Activated CD8-positive, alpha-beta memory T cell treated with anti-CD3 and anti-CD28 coated beads for 1 hour (primary cell): ENCODE measurements at places on chromosomes 13 and 19.

DNA sequence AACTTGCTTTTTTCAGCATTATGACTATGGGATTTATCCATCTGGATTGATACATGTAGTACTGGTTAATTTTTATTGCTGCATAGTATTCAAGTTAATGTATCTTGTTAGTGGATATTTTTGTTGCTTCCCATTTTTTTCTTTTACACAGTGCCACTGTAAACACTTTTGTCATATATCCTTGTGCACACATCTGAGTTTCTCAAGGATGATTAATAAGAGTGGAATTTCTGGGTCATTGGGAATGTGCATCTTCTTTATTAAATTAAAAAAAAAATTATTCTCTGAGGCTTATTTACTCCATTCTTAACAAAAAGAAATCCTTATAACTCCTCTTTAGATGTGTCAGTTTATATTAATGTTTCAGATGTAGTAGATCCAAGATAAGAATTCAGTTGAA lies 27.3 kb downstream of the B3GLCT start:
- no peak for DNase-seq

DNA sequence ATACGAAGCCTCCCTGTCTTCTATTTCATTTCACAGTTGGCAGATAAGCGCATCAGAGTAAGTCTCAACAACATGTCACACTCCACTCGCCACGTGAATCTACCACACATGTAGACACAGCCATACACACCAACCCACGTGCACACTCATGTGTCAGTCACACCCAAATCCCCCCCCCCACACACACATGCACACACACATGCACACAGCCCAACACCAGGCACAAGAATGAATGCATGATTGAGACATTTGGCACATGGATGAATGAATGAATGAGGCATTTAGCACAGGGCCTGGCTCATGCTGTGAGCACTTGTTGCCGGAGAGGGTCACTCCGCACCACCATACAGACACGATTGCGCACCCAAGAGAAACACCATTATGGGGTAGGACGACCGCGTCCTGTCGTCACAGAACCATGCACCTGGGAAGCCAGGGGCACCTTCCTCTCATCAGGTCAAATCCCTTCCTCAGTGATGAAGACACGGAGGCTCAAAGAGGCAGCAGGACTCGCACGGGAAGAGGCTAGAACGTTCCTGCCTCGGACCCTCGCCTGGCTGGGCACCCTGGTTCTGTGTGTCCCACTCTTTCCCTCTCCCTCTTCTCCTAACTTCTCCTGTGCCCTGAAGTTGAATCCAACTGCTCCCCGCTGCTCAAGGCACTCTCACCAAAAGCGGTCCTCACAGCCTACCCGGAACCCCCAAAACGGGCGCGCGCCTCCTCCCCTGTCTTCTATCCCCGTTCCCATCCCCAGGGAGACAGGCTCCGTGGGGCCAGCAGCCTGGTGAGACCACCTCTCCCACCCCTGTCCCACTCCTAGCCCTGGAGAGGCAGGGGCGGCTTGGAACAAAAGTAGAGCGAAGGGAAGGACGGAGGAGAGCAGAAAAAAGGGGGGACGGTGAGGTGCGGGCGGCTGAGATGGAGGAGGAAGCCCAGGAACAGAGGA lies 1.3 kb downstream of the MEIS3 start:
- DNase-seq, result no peak

GRCh38 chr19:2296141-2296540 lies 11.8 kb downstream of the LINGO3 start:
- DNase-seq, result no peak

DNA sequence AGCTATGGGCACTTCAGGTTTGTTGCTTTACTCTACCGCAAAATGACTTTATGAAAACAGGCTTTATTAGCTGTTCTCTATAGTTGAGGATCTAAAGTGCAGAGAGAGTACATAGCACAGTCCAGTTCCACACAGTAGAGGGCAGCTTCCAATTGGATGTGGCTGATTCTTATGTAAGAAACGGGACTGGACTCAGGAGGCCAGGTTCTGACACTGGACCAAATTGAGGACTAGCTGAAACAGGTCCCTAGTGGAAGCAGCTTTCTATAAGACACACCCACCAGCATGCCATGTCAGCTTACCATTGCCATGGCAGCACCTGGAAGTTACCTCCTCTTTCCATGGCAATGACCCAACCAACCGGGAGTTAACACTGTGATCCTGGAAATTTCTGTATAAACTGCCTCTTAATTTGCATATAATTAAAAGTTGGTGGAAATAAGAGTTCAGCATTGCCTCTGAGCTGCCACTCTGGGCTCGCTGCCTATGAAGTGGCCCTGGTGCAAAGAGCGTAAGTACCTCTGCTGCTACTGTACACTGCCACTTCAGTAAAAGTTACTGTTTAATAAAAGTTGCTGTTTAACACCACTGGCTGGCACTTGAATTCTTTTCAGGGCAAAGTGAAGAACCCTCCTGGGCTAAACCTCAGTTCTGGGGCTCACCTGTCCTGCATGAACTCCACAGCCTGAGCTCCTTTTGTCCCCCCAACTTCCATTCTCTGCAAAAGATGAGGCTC lies 211.9 kb upstream of the SLC10A2 start:
- no peak for DNase-seq

GRCh38 chr13:27295096-27295495 lies 24.5 kb downstream of the RASL11A start:
- DNase-seq, result no peak

- DNase-seq, result no peak
Observed at GRCh38 chr19:50770888-50771287, 624 bp downstream of the GPR32 start.

DNA sequence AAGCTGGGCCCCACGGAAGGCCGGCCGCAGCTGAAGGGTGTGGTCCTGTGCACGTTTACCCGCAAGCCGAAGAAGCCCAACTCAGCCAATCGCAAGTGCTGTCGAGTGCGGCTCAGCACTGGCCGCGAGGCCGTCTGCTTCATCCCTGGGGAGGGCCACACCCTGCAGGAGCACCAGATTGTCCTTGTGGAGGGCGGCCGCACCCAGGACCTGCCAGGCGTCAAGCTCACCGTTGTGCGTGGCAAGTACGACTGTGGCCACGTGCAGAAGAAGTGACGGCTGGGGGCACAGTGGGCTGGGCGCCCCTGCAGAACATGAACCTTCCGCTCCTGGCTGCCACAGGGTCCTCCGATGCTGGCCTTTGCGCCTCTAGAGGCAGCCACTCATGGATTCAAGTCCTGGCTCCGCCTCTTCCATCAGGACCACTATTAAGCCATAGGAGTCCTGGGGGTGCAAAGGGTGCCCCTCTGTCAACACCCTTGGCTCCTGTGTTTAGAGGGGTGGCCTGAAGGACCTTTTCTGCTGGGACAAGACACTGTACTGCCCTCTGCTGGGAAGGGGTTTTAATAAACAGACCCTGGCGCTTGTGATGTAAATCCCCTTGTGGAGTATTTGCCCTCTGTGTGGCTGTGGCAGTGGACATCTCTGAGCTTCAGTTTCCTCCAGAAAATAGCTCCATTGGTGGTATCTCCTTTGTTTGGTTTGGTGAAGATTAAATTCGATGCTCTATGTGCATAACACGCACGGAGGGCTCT lies 1.9 kb downstream of the MRPS12 start:
- no peak for DNase-seq

DNA sequence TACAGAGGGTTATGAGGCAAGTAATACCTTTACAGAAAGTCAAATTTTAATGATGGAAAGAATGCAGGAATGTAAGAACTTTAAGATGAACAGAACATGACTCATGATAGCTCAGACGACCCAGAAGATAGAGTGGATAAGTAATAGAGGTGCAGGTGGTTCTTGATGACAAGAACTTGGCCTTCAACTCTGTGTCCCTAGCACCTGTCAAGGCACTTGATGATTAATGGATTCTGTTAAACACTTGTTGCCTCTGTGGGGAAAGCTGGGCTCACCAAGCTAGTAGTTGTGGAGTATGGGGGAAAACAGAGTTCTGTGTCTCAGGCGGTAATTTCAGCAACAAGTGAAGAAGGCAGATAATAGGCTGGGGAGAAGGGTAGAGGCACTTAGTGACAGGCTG lies 306.2 kb downstream of the ATP8A2 start:
- DNase-seq, result no peak

DNA sequence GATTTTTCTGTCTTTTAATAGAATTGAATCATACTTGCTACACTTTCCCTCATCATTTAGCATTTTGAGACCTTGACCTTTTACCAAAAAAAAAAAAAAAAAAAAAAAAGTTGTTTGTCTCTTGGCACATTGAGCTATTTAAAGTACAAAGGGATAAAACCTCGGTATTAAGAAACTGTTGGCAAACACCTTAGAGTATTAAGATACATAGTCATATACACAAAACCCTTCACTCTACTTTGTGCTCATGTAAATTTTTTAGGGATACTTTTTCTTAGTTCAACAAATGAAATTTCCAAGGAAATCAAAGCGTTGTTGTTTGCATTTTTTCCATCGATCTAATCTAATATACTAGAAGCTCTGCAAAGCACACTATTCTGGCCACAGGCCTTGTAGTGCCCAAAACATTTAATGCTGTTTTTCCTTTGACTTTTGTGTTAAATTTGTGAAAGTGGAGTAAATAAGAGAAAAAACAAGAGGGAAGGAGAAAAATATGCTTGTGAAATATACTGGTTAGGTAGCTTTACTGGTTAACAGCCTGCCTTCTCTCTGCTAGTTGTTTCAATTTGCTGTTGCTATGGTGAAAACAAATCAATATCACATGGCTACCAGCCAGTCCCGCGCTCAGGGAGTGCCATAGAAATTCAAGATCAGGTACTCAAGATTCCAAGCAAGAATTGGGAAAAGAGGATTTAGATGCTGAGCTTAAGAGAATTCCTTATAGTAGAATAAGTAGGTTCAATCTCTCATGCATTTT lies 2.6 kb downstream of the MBNL2 start:
- no peak for DNase-seq

DNA sequence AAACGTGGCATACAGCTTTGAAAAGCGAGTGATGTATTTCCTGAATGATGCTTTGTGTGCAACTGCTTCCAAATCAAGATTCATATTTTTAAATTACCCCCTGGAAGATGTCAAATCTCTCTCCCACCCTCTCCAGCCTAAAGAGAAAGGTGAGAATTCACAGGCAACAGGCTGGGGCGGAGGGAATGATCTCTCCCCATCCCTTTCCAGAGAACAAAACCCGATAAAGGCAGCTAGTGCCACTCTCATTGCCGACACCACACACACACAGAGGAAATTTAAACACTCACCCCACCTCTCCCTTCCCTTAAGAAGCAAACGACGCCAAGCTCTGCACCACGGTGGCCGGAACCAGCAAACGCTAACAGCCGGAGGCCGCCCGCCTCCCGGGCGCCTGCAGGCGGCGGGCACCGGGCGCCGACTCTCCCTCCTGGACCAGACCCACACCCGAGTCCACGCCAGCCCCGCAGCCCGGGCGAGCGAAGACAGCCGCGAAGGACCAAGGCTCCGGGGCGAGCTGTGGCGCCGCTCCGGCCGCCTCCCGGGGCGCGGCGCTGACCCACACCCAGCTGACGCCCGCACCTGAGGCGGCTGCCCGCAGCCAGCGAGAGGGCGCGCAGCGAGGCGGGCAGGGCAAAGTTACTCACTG lies 477 bp downstream of the LNX2 start:
- peak; percentile 2 for DNase-seq

- DNase-seq, result no peak
Observed at GRCh38 chr13:97568850-97569249, 134.9 kb downstream of the RAP2A start.

- no peak for DNase-seq
Observed at GRCh38 chr19:40687525-40688016, 2.9 kb downstream of the NUMBL start.

DNA sequence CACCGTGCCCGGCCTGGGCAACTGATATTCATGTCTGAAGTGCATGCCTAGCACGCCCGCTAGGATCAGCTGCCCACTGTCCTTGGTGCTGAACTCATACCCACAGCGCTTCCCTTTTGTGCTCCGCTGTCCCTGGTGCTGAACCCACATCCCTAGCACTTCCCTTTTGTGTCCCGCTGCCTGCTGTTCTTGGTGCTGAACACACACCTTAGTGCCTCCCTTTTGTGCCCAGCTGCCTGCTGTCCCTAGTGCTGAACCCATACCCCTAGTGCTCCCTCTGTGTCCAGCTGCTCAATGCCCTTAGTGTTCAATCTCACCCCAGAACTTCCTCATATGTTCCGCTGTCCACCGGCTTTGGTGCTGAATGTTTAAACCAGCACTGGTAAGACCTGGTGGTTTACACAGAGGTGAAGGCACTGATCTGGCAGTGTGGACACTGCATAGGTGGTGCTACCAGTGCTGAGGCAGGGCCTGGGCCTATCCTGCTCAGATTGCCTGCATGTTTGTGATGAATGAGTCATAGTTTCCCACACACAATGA lies 26.3 kb upstream of the SIGLEC11 start:
- DNase-seq, result peak; percentile 52

DNA sequence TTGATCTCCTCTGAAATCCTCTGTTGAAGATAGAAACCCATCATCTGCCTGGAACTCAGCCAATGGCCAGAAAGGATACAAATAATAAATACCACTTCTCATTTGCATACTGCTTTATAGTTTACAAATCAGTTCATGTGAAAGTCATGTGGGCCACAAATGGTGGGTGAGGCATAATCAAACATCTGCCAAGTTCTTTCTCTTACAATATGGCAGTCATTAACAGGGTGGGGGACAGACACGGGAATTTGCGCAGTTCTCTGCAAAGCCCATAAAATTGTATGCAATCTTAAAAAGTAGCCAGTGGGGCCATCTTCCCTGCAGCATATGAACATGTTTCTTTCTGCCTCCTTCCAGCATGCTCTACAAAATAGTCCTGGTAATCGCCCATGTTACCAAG lies 59.6 kb downstream of the NUFIP1 start:
- DNase-seq, result no peak

- no peak for DNase-seq
Observed at GRCh38 chr13:113315992-113316391, 19.0 kb downstream of the LAMP1 start.

GRCh38 chr19:14603990-14604387 lies 21.1 kb downstream of the CLEC17A start:
- no peak for DNase-seq

GRCh38 chr13:41763782-41764181 lies 197.1 kb downstream of the VWA8 start:
- no peak for DNase-seq

GRCh38 chr13:37598597-37598996 lies at the start of gene POSTN:
POSTN (minus strand) TSS chr13:37598768; CDS start chr13:37598726, 42 bp downstream.
- no peak for DNase-seq

GRCh38 chr13:113836768-113837559 lies 26.9 kb downstream of the GAS6 start:
- DNase-seq, result no peak

DNA sequence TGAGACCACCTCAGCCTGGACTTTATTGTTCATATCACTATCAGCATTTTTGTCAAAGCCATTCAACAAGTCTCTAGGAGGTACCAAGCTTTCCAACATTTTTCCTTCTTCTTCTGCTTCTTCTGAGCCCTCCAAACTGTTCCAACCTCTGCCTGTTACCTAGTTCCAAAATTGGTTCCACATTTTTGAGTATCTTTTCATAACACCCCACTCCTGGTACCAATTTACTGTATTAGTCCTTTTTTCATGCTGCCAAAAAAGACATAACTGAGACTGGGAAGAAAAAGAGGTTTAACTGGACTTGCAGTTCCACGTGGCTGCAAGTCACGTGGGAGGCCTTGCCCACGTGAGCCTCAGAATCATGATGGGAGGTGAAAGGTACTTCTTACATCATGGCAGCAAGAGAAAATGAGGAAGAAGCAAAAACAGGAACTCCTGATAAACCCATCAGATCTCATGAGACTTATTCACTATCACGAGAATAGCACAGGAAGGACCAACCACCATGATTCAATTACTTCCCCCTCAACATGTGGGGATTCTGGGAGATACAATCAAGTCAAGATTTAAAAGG lies 215.1 kb downstream of the PCDH17 start:
- DNase-seq, result no peak

GRCh38 chr13:24035411-24035810 lies 125.1 kb upstream of the SPATA13 start:
- no peak for DNase-seq

GRCh38 chr19:45150751-45151281 lies 10.0 kb downstream of the NKPD1 start:
- DNase-seq, result no peak
